WTC11 (cell line): ENCODE measurements at places on chromosomes 4 and X. TPM values are rescaled to one million over a fixed set of nuclear protein-coding genes. Genes with fewer than 3 reads are reported as not detected.

GRCh38 chr4:75612306-75612705 is 18.0 kb downstream of the CDKL2 start:
- no peak for DNase-seq

GRCh38 chr4:37837446-37837845 is 11.0 kb downstream of the PGM2 start:
- no peak for DNase-seq

GRCh38 chr4:145557720-145558119 is 61.5 kb upstream of the MMAA start:
- peak; percentile 71 for DNase-seq

DNA sequence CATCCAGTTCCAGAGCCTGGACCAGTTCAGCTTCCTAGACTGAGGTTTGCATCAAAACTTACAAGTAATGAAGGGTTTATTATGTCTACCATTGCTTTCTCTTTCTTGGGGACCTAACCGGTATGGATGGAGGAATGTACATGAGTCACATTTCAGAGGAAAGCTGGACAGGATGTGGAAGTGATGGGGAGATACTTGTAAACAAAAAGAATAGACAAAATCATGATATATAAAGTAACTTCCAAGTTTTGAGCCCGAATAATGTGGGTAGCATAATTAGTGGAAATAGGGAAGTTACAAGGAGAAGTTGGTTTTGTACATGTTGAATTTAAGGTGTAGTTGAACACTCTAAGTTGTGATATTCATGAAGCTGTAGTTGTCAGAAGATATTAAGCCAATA is 15.0 kb downstream of the FNIP2 start:
- DNase-seq = no peak

DNA sequence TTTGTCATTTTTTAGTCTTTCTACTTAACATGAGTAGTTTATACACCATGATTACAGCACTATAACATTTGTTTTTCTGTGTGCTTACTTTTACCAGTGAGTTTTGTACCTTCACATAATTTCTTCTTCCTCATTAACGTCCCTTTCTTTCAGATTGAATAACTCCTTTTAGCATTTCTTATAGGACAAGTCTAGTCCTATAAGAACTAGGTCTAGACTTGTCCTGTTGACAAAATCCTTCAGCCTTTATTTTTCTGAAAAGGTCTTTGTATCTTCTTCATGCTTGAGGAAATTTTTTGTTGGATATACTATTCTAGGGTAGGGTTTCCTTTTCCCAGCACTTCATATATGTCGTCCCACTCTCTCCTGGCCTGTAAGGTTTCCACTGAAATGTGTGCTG is 253.3 kb upstream of the ARHGAP24 start:
- no peak for DNase-seq

DNA sequence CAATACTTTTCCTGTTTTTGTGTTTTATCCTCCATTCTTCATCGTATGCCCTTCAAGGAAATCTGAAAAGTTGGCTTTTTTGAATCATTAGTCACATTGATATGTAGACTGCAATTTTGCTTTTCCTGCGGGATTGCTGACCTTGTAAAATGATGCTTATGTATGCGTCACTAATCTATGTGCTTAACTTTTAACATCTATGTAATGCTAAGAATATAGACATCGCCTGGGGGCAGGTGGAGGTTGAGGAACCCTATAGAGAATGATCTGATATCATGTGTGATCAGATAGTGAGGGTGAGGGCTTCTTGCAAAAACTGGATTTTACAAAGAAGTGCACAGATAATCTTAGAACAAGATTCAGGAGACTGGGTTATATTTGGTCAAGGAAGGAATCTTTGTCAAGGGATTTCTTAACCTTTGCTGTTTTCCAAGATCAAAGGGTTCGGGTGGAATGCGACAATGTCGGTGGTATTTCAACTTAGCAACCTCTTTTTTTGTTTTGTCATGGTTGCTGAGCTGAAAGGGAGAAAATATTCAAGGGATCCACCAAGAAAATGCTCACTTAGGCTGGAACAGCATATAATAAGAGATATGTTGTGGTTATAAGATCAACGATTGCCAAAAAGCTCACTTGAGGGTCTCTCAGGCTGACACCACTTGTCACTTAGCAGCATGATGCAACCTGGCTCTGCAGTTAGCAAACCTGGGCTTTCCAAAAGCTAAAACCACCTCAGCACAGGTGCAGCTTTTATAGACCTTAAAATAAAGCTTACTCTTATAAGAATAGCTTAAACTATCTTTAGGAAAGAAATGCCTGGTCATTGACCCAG is 70.6 kb upstream of the PUDP start:
- DNase-seq = no peak

GRCh38 chr4:95045429-95045828 is 287.7 kb downstream of the BMPR1B start:
- no peak for DNase-seq

- peak; percentile 55 for DNase-seq
Observed at GRCh38 chrX:149881081-149881711, at the start of gene MAGEA8. Gene MAGEA8 (plus strand): TSS chrX:149881183. CDS start chrX:149884273, 3,090 bp downstream.

DNA sequence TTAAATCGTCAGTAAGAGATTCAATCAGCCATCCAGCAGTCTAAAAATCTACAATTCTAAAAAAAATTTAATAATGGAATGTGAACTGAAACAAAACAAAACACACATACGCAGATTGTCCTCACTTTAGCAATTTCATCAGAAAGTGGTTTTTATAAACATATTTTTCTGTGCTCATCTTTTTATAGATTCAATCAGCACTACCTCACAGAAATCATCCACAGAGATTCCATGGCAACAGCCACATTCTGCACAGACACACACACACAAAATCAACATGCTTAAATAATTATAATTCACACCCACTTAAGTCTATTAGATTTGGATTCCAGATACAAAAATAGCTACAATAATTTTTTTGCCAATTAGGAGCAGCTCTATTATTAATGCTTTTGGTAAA is 149.0 kb upstream of the KCNIP4 start:
- DNase-seq = no peak

DNA sequence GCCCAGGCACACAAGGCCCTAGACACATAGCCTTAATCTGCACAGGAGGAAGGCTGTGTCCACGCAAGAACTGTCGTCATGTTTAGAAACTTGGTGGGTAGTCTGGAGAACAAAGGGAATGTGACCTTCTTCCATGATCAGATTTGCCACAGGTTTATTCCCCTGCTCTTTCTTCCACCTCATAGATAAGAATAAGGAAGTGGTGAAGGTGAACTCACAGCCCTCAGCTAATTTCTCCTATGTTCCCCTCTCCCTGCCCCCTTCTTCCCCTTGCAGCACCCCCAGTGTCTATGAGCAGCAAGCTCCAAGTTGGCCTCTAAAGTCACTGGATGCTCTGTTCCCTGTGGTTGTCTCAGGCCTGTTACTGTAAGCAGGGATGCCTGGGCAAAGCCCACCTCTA is 39.8 kb upstream of the LAS1L start:
- no peak for DNase-seq

- DNase-seq = peak; percentile 26
Observed at GRCh38 chrX:13198056-13198761, 121.6 kb downstream of the ATXN3L start.

- DNase-seq = peak; percentile 76
Observed at GRCh38 chr4:155208258-155209054, at the start of gene NPY2R. Gene NPY2R (plus strand): TSS chr4:155208636. CDS start chr4:155213940, 5,304 bp downstream.

GRCh38 chr4:110106931-110107296 is 91.5 kb downstream of the ELOVL6 start:
- no peak for DNase-seq

- no peak for DNase-seq
Observed at GRCh38 chr4:119570401-119570800, 58.2 kb downstream of the PDE5A start.

- no peak for DNase-seq
Observed at GRCh38 chr4:123443401-123444289, 47.0 kb downstream of the SPRY1 start.

DNA sequence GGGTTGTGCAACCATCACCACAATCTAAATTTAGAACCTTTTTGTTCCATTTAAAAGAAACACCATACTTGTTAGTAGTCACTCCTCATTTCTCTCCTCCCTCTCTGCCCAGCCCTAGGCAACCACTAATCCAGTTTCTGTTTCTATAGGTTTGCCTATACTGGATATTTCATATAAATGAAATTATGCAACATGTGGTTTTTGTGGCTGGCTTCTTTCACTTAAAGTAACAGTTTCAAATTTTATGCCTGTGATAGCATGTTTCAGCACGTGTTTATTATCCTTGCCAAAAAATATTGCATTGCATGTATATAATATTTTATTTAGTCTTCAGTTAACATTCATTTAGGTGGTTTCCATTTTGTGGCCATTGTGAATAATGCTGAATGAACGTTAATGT is 437.6 kb downstream of the IL1RAPL1 start:
- no peak for DNase-seq

- DNase-seq = peak; percentile 16
Observed at GRCh38 chr4:180456928-180457327, 1786.3 kb upstream of the TENM3 start.

Gene ARL9
- 0.27 to 0.48 TPM (median 0.30 TPM) in 3 replicates for total RNA-seq

Gene TMPRSS11A
- not detected in 3 replicates for total RNA-seq

Gene HTN3
- total RNA-seq = not detected in 3 replicates

Gene CT45A3
- total RNA-seq = not detected in 3 replicates

Gene BST1
- total RNA-seq = 1.1 to 1.9 TPM (median 1.4 TPM) in 3 replicates

Gene TAF9B
- 16.7 to 20.2 TPM (median 17.3 TPM) in 3 replicates for total RNA-seq

Gene CENPE
- 41.5 to 46.6 TPM (median 44.4 TPM) in 3 replicates for total RNA-seq

Gene REPS2
- total RNA-seq = 2.2 to 4.3 TPM (median 3.5 TPM) in 3 replicates
